ENCODE measurements at places on chromosomes 3 and 15.

- DNase-seq = no peak
Observed at GRCh38 chr3:142595581-142595950, 627 bp upstream of the PLS1 start.

GRCh38 chr15:41013691-41014414 is 60.6 kb downstream of the CHAC1 start:
- peak; percentile 4 for DNase-seq

- no peak for DNase-seq
Observed at GRCh38 chr3:134804508-134805480, 9.7 kb downstream of the EPHB1 start.

GRCh38 chr15:42502477-42502876 is 7.0 kb downstream of the SNAP23 start:
- DNase-seq = no peak

- DNase-seq = no peak
Observed at GRCh38 chr3:123668906-123669305, 84.1 kb upstream of the HACD2 start.

DNA sequence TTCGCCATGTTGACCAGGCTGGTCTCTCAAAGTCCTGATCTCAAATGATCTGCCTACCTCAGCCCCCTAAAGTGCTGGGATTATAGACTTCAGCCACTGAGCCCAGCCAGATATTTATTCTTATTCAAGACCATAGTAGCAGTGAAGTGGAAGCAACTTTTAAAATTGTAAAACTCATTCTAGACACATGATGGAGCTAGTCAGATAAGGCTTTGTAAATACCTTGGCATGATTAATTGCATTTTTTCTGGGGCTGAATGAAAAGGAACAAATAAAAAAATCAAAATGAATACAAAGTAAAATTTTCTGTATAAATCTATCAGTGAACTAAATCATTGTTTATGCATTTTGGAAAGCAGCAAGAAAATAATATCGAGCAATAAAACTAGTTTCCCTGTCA is 4.1 kb upstream of the MYO1E start:
- no peak for DNase-seq
